Left forelimb (tissue), 1 donor: ENCODE measurements at places on chromosomes 1 and 21.

GRCh38 chr1:77100875-77101274, 118.4 kb downstream of the PIGK start:
- DNase-seq: no peak

- DNase-seq: peak; percentile 70
Measured at GRCh38 chr1:171185091-171185490, at the start of gene FMO2. FMO2 (plus strand) TSS chr1:171185300; CDS start chr1:171185714, 414 bp downstream.

- DNase-seq: no peak
Measured at GRCh38 chr1:39168301-39169080, 36.0 kb upstream of the MACF1 start.

DNA sequence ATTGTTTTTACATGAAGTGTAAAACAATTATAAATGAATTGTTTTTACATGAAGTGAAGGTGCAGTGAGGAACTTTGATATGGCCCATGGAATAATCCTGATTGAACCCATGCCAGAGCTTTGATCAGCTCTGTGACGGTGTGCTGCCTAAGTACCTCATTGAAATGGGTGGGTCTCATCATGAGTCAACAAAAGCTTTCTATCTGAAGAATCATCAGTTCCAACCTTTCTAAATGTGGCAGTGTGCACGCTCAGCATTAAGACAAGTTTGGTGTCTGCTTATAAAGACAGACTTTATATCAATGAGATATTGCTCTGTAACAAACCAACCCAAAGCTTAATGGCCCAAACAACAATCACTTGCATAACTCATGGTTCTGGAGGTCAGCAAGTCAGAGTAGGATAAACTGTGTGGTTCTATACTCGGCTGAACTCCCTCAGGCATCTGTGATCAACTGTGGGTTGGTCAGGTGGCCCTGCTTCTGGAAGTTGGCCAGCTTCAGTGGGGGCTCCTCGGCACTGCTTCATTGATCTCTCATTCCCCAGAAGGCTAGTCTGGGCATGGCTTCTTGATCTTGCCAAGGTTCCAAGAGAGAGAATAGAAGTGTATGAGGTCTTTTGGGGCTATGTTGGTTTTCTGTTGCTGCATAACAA, 258.0 kb downstream of the LTN1 start:
- DNase-seq: no peak

GRCh38 chr1:54853096-54853792, 33.8 kb downstream of the DHCR24 start:
- no peak for DNase-seq

- no peak for DNase-seq
Measured at GRCh38 chr1:244085891-244086290, 34.8 kb downstream of the ZBTB18 start.

- no peak for DNase-seq
Measured at GRCh38 chr1:210373628-210373877, 44.9 kb downstream of the HHAT start.

DNA sequence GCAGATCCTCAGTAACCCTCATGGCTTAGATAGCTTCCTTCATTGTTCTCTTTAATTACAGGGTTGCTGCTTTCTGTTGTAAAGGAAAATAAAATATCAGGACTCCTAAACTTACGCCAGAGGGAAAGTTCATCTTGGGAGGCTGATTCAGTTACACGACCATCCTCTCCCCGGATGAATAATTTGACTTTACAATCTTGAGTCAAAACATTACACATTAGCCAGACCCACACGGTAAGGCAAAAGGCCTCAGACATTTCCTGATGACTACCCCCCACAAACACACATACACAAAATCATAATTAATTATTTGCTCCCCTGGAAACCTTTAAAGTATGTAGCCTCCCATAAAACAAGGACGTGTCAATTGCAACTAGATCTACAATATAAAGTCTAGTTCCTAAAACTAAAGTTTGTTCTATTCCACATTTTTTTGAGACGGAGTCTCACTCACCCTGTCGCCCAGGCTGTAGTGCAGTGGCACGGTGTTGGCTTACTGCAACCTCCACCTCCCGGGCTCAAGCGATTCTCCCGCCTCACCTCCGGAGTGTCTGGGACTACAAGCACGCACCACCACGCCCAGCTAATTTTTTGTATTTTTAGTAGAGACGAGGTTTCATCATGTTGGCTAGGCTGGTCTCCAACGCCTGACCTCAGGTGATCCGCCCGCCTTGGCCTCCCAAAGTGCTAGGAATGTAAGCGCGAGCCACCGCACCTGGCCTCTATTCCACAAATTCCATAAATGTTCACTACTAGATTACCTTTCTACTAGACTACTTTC, 830 bp upstream of the PRDX1 start:
- no peak for DNase-seq

DNA sequence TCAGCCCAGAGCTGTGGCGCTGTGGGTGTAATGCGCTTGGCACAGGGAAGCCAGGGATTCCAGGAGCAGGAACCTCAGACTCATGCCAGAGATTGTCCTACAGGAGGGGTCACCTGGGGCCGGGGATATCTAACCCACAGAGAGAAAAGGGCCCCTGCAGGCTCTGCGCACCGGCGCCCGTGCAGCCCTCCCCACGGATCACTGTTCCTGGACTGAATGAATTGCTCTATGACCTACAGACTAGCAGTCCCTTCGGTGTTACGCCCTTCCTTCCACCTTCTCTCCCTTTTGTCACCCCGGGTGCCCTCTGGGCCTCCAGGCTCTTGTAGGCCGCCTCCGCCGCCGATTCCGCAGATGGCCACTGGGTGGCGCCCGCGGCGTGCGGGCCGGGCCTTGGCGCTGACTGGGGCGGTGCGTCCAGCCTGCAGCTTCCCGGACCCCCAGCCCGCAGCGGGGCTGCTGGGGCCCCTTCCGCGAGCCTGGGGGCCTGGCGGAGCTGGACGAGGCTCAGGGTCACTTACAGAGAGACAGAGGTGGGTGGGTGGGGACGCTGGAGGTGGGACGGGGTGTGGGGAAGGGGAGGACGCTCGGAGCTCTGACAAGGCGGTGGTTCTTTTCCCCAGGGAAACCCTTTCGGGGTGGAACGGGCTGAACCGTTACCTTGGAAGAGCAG, 101.3 kb downstream of the IER5 start:
- peak; percentile 84 for DNase-seq

- no peak for DNase-seq
Measured at GRCh38 chr1:175520186-175520585, 223.2 kb downstream of the TNR start.

GRCh38 chr1:81834921-81835698, 34.4 kb downstream of the ADGRL2 start:
- DNase-seq: no peak

DNA sequence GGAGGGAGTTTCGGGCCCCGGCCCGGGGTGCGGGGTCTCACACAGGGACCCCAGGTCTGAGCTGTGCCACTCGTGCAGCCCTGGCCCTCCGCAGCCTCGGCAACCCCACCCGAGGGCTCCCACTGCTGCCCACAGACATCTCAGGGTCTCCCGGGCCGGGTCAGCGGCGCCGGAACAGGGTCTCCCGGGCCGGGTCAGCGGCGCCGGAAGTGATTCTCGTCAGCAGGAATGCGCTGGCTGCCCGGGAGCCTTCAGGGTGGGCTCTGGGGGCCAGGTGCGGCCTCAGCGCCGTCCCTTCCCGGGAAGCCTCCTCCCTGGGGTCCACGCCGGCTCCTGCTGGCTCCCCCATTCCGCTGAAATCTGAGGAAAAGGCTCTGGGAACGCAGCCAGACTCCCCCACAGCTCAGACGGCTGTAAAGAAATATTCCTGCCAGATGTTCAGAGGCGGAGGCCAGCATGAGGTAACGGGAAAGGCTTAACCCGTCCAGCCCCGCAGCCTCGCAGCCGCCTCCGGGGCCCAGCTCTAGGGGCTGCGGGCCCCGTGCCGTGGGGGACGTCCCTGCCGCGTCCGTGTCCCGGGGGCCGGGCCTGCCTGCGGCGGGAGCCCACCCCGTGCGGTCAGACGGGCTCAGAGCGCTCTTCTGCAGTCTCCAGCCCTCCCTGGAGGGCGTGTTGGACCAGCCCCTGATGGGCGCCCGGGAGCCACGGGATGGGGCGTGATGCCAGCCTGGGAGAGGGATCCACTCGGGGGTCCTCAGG, 8.7 kb upstream of the COL6A1 start:
- DNase-seq: peak; percentile 97

- no peak for DNase-seq
Measured at GRCh38 chr1:162336621-162337285, 39.9 kb downstream of the SPATA46 start.

GRCh38 chr1:30912224-30912623, 3.7 kb upstream of the SDC3 start:
- no peak for DNase-seq

- DNase-seq: no peak
Measured at GRCh38 chr21:15755125-15755524, 25.3 kb downstream of the USP25 start.

- no peak for DNase-seq
Measured at GRCh38 chr1:2961661-2962060, 59.6 kb upstream of the ACTRT2 start.

GRCh38 chr1:61536174-61537108, 188.5 kb downstream of the TM2D1 start:
- no peak for DNase-seq

GRCh38 chr1:231013391-231014015, 26.6 kb downstream of the FAM89A start:
- DNase-seq: no peak

- peak; percentile 44 for DNase-seq
Measured at GRCh38 chr21:44535963-44536362, 4.0 kb downstream of the KRTAP10-1 start.

DNA sequence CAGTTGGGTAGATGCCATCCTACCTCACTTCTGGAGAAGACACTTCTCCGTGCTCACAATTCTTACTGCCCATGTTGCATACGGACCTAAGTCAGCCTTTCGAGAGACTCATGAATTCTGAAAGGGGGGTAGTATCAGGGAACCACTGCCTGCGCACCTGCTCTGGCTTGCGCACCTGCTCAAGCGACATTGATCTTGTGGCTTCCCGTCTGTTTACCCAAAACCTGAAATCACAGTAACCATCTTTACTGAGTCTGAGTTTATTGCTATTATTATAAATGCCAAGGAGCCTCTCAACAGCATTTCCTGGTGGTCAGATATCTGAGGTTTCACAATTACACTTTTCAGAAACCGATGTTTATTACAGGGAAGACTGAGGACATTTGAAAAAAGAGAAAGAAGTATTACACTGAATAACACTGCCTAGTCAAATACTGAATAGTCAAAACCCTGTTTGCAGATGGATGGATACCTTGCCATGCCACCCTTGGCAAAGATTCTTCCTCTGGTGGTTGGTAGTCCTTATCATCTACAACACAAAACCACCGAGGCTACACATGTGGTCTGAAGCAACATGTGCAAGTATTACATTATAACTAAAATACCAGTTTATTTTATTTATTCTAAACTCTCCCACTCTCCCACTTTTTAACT, 208.7 kb downstream of the SIPA1L2 start:
- no peak for DNase-seq

DNA sequence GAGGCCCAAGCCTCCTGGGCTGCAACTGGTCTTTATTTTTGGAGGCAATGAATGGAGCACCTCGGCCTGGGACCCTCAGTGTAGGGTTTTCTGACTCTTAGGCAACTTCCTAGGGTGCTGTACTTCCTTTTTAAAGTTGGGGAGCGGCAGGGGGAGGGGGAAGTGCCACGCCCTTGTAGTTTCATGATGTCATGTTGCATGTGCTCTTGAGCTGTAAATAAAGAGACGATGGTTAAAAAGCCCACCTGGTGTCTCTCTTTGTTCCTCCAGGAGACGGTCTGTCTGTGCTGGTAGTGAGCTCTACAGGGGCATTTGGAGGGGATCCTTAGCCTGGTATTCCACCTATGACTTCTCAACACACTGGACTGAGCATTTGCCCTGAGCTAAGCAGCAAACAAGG, 10.3 kb upstream of the AGTRAP start:
- no peak for DNase-seq

DNA sequence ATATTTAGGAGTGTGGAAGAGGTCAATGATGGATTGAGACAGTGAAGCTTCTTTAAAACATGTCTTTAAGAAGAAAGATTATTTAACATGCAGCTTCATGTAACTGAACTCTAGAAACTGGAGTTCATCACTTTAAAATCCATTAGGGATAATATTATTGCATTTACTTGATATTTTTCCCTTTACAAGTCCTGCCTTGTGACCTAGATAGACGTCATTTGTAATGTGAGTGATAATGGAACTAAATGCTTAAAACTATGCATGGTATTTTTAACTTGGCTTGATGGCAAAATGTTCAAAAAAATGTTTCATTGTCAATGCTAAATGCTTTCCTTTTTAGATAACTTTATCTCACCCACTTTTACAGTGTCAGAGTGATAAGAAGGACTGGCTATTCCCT, 723.7 kb downstream of the RWDD3 start:
- DNase-seq: no peak

DNA sequence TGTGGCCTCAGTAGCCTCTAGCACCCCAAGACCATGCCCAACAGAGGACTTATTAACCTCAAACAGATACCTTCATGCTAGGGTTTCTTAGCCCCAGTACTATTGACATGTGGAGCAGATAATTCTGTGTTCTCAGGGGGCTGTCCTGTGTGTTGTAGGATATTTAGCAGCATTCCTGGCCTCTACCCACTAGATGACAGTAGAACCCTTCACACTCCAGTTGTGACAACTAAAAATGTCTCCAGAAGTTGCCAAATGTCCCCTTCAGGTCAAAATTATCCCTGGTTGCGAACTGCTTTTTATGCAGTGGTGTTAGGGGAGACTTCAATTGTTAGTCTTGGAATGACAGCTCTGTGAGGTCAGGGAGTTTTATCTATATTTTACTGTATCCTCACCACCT, 8.1 kb downstream of the KAZN start:
- DNase-seq: no peak

DNA sequence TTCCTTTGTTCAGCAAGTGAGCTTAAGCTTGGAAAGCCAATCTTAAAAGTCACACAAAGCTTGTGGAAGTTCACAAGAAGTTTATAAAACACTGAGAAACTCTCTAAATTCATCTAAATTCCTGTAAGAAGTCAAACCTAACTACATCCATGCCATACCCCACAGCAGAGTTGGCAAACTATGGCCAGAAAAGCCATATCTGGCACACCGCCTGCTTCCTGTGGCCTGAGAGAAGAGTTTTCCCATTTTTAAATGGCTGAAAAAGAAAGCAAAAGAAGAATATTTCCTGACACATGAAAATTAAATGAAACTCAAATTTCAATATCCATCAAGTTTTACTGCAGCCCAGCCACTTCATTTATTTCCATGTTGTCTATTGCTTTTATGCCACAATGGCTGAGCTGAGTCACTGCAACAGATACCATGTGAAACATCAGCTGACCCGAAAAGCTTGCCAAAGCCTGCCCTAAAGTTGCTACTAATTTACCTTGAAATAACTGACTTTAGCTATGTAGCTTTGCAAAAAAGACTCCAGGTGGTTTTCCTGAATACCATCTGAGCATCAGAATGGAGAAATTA, 237.1 kb downstream of the SLC45A1 start:
- no peak for DNase-seq

GRCh38 chr1:14352897-14353296, 245.6 kb upstream of the KAZN start:
- no peak for DNase-seq
